ENCODE measurements at places on chromosomes 11 and 22.

GRCh38 chr11:19680829-19681368, 31.7 kb upstream of the NAV2 start:
- no peak for DNase-seq

- peak; percentile 61 for DNase-seq
Observed at GRCh38 chr11:77065878-77066228, 918 bp upstream of the CAPN5 start.

- no peak for DNase-seq
Observed at GRCh38 chr11:12860827-12861226, 148.3 kb upstream of the RASSF10 start.

- peak; percentile 77 for DNase-seq
Observed at GRCh38 chr11:62545437-62546243, 966 bp downstream of the AHNAK start.

DNA sequence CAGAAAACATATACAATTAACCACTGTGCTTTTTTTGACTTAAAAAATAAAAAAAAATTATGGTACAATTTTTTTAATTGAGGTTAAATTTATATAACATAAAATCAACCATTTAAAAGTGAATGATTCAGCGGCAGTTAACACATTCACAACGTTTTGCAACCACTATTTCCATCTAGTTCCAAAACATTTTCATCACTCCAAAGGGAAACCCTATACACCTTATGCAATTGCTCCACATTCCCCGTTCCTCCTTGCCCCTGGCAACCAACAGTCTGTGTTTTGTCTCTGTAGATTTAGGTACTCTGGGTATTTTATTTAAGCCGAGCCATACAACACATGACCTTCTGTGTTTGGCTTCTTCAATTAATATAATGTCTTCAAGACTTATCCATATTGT, 15.3 kb downstream of the DDI1 start:
- DNase-seq, result no peak

GRCh38 chr11:47392546-47393162, 14.3 kb upstream of the SPI1 start:
- DNase-seq, result no peak

DNA sequence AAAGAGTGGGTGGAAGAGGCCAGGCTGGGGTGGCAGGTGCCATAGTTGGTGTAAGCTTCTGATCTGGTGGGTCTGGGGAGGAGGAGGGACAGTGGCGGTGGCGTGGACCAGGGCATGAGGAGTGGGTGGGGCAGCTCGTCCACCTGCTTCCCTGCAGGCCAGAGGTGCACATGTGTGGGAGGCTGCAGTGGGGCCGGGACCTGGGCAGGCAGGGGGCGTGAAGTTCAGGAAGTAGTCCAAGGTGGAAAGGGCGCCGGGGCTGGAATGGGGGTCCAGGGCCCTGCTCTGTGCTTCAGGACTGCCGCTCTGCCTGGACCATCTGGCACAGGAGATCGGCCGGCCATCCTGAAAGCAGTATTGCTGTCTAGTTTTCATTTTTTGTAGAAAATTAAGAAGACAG, 15.9 kb downstream of the RIBC2 start:
- DNase-seq, result no peak
